ENCODE measurements at places on chromosomes 6 and 20.
A peak's percentile ranks its signal among the peaks of the same experiment; 100 is the strongest.

DNA sequence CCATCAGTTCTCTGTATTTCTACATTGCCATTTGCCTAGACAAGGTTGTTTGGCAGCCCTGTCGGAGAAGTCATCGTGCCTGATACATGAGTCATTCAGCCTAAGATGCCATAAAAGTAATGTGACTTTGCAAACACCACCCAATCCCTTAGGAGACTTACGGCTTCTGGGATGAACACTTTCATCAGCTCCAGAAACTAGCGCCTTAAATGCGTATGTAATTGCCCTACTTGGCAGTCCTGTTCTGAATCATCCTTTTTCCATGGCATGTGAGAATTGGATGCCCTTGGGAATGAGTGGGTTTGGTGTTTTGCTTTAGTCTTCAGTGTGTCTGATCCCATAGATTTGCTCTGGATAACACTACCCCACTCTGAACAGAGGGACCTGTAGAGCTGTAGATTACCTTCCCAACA lies 158.5 kb downstream of the SASH1 start:
- no peak for DNase-seq

GRCh38 chr6:42452171-42453030 lies 675 bp upstream of the TRERF1 start:
- DNase-seq = peak; percentile 44

DNA sequence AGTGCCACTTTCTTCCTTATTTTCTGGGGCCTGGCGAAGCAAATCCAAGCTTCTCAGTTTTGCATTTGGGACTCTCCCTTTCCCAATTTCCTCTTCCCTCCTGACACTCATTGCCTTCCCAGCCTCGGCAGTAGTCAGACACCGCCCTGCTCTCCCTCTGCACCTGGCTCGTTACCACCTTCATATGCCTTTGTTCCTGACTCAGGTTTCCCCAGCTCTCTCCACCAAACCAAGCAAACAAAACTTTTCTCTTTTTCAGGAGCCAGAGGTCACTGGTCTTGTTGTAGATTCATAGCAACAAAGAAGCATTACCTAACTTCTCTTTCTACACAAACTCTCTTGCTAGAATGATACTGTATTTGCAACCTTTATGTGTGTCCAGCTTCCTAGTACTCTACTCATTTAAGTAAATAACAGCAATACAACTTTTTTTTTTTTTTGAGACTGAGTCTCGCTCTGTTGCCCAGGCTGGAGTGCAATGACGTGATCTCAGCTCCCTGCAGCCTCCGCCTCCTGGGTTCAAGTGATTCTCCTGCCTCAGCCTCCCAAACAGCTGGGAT lies 9.0 kb upstream of the ZC3H12D start:
- DNase-seq = no peak

- DNase-seq = no peak
Observed at GRCh38 chr6:139597771-139598755, 223.6 kb upstream of the CITED2 start.

GRCh38 chr6:52872031-52872430 lies 31.4 kb upstream of the GSTA5 start:
- DNase-seq = no peak

DNA sequence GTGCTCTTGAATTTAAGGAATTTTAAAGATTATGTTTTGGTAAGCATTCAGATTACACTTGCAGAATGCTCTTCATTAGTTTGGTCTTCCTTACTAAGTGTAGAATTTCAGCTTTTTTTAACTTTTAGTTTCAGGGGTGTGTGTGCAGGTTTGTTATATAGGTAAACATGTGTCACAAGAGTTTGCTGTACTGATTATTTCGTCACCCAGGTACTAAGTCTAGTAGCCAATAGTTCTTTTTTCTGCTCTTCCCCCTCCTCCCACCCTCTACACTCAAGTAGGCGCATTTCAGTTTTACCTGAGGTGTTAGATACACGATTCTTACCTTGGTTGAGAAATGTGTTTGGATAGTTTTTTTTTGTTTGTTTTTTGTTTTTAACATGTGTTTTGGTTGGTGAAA lies 68.3 kb downstream of the AFG1L start:
- DNase-seq = no peak

- DNase-seq = no peak
Observed at GRCh38 chr6:28658475-28659249, 133.0 kb downstream of the GPX5 start.

DNA sequence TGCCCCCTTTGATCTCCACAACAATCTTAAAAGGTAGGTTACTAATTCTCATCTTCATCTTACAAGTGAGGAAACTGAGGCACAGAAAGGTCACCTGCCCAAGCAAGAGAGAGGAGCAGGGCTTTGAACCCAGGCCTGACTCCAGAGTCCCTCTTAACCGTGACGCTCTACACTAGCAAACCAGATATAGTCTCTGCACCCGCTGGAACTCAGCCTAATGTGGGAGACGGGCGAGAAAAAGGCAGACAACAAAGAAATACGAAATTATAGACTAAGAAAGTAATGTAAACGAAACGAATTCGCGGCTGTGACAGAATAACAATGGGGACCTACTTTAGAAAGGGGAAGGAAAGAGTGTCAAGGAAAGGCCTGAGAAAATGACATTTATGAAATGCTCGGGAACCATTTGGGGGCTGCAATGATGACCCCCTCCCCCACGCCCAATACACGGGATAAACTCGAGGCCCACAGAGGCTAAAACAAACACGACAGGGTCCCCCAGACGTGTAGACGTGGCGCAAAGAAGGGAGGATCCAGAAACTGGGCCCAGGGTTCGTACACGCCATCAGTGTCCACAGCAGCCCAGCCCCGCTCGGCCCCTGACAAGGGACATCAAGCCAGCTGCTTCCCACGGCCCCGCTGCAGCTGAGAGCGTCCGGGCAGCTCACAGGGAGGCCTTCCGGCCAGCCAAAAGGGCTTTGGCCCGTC lies 637 bp downstream of the TRPC4AP start:
- DNase-seq = no peak

GRCh38 chr20:53302695-53303412 lies 290.8 kb downstream of the ZNF217 start:
- DNase-seq = no peak

DNA sequence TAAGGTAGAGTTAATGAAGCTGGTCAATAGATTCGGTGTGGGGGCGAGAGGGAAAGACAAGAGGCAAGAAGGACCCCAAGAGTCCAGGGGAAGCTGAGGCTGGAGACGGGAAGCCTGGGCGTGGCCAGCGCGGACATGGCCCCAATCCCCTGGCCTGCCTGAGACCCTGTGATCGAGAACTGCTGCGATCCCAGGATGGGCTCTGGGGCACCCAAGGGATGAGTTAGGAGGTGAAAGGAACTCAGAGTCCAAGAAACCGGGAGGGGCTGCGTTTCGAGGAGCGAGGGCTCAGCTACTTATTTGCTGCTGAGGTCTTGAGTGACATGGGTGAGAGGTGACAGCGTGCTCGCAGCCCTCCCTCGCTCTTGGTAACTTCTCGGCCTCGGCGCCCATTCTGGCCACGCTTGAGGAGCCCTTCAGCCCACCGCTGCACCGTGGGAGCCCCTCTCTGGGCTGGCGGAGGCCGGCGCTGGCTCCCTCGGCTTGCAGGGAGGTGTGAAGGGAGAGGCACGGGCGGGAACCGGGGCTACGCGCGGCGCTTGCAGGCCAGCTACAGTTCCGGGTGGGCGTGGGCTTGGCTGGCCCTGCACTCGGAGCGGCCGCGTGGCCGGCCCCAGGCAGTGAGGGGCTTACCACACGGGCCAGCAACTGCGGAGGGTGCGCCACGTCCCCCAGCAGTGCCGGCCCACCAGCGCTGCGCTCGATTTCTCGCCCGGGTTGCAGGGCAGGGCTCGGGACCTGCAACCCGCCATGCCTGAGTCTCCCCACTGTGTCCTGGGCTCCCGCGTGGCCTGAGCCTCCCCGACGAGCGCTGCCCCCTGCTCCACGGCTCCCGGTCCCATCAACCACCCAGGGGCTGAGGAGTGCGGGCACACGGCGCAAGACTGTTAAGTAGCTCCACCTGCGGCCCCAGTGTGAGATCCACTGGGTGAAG lies 58.2 kb downstream of the IRF4 start:
- DNase-seq = no peak

DNA sequence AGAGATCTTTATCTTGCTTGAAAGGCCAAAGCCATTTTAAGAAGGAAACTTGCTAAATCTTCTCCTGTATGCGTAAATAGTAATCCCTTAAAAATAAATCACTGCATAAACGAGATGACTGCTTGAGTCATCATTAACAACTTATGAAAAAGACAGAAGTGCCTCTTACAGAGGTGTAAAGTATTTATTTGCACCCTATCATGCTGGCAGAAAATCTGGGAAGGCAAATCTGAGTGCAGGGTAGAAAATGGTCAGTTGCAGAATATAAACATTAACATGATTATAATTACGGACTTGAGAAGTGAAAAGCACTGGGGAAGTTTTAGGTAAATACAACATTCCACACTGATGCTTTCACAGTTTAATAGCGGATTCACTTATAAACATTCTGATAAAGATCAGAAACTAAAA lies 67.5 kb upstream of the FBXO30 start:
- no peak for DNase-seq

Measured in CD4-positive, alpha-beta T cell treated with Interleukin-17A for 1 hour (primary cell).